ENCODE measurements at places on chromosomes 11 and 22. TPM values are rescaled to one million over a fixed set of nuclear protein-coding genes. Genes with fewer than 3 reads are reported as not detected.

Gene DDB1
- polyA plus RNA-seq: 120 TPM

Gene NLRP6
- polyA plus RNA-seq: 11.7 TPM

Gene FZD4
- not detected for polyA plus RNA-seq

Gene OR51B4
- polyA plus RNA-seq: not detected

Gene HOATZ
- polyA plus RNA-seq: not detected

Gene TREH
- polyA plus RNA-seq: not detected

Gene MMP11
- polyA plus RNA-seq: 1.9 TPM

Gene PPP1CA
- polyA plus RNA-seq: 564 TPM

Gene MMP13
- not detected for polyA plus RNA-seq

Gene BTG4
- not detected for polyA plus RNA-seq

Gene KIF18A
- 0.53 TPM for polyA plus RNA-seq

Gene FOSL1
- polyA plus RNA-seq: 0.51 TPM

Gene PLEKHB1
- polyA plus RNA-seq: 70.1 TPM

Gene LRRC32
- 0.06 TPM for polyA plus RNA-seq

Gene C11orf21
- polyA plus RNA-seq: 30.1 TPM

Gene CHRM4
- polyA plus RNA-seq: 0.63 TPM

Gene SAAL1
- 13.3 TPM for polyA plus RNA-seq

Gene CCDC87
- polyA plus RNA-seq: not detected

Gene SPI1
- polyA plus RNA-seq: not detected

Gene CAPN5
- 3.4 TPM for polyA plus RNA-seq

Gene MRGPRE
- not detected for polyA plus RNA-seq

Gene ANO9
- 12.2 TPM for polyA plus RNA-seq

Gene TMEM45B
- polyA plus RNA-seq: 1.6 TPM

Gene FXYD2
- polyA plus RNA-seq: 67.9 TPM

Gene SLC6A5
- polyA plus RNA-seq: not detected

Gene RNH1
- 183 TPM for polyA plus RNA-seq

Gene SLC22A8
- polyA plus RNA-seq: not detected

Gene TSPAN32
- polyA plus RNA-seq: 68.5 TPM

Gene MOV10L1
- not detected for polyA plus RNA-seq

Gene C11orf86
- polyA plus RNA-seq: not detected

Gene FBLN1
- polyA plus RNA-seq: not detected

Gene MPZL3
- polyA plus RNA-seq: 10.6 TPM

Gene CREB3L1
- not detected for polyA plus RNA-seq

Gene RNF215
- 0.22 TPM for polyA plus RNA-seq

Gene ARAP1
- polyA plus RNA-seq: 39.8 TPM

Gene YPEL4
- polyA plus RNA-seq: 0.37 TPM

Gene KLHDC7B
- 8.1 TPM for polyA plus RNA-seq

Gene BRSK2
- polyA plus RNA-seq: 0.23 TPM

Gene RASD2
- polyA plus RNA-seq: not detected

Gene SCUBE1
- not detected for polyA plus RNA-seq

Gene LRRC55
- not detected for polyA plus RNA-seq

Gene ARHGAP1
- 76.1 TPM for polyA plus RNA-seq

Gene P2RY2
- polyA plus RNA-seq: not detected

Gene ACRV1
- polyA plus RNA-seq: not detected

Gene MS4A14
- polyA plus RNA-seq: not detected

Gene DGAT2
- not detected for polyA plus RNA-seq

Gene TNKS1BP1
- polyA plus RNA-seq: 3.0 TPM

Gene POU2AF1
- not detected for polyA plus RNA-seq

Gene UPB1
- 0.10 TPM for polyA plus RNA-seq

Gene ANO5
- not detected for polyA plus RNA-seq
